ENCODE measurements at places on chromosomes 5 and 9.

- no peak for DNase-seq
Measured at GRCh38 chr9:133825555-133826218, 87.5 kb upstream of the SARDH start.

DNA sequence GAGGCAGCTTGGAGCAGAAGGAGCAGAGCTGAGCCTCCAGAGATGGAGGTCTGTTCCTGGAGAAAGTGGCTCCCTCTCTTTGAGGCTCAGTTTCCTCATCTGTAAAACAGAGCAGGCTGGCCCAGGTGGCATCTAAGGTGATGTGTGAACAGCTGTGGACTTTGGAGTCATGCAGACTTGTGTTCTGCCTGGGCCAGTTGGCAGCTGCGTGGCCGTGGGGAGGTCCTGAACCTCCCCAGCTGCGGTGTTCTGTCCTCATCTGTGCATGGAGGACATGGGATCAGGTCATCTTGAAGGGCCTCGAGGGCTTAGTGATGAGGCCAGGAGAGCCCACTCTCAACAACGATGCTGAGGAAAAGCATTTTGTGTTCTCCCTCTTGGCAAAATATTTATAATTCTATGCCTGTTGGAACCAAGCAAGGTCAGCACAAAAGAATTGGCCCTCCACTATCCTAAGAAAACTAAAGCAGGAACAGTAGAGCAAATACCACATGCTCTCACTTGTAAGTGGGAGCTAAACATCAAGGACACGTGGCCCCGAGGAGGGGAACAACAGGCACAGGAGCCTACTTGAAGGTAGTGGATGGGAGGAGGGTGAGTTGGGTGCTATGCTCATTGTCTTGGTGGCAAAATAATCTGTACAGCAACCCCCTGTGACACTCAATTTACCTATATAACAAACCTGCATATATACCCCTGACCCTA, 63.2 kb upstream of the COL15A1 start:
- DNase-seq = no peak

DNA sequence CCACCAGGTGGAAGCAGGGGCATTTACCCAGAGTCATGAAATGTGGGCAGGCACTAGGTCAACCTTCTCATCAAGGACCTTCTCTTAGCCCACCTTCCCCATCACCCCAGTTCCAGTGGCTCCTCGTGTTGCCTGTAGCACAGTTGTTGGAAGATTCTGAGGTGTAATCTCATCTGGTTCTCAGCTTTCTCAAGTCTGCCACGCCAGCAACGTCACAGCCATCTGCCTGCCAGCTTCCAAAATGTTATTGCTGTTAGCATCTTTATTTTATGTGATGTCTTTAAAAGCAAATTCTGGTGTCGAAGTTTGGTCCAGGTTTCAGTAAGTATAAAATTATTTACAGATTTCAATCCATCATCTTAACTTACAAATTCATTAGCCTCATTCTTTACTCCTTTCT, 10.7 kb downstream of the C9orf153 start:
- DNase-seq = no peak

DNA sequence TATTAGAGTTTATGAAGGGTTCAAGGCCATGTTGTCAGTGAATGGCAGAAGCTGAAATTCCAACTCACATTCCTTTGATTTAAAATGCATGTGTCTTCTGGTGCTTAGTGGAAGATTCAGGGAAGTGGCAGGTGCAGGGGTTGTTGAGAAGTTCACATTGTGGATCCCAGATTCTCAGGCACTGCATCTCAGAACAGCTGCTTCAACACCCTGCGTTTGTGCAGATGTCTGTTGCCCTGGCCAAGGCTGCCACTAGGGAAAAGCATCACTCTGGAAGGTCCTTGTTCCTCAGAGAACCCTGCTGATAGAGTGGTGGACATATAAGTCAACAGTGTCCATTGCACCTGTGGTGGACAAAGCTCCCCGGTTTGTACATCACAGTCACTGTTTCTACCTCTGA, 162.7 kb downstream of the PAPPA start:
- no peak for DNase-seq

GRCh38 chr5:80054682-80055081, 19.5 kb downstream of the THBS4 start:
- DNase-seq = no peak

- DNase-seq = no peak
Measured at GRCh38 chr9:79395755-79396154, 176.0 kb upstream of the TLE4 start.

- no peak for DNase-seq
Measured at GRCh38 chr9:105245891-105246161, 1.4 kb downstream of the SLC44A1 start.

DNA sequence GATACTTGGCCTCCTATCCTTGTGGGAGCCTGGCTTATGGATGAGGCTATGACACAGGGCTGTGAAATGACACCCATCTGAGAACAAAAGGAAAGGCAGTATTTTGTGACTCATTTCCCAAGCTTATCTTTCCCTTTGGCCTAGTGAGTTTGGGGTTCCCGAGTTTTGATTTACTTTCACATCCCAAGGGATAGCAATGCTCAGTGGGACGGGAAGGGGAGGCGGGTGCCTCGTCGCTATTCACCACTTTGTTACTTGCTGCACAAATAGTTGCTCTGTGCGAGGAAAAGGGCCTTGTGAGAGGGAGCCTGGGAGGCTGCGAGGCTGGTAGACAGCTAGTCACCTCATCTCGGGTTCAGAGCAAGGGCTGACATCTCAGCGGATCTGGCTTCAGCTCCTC, 59.1 kb upstream of the ENTREP1 start:
- no peak for DNase-seq

DNA sequence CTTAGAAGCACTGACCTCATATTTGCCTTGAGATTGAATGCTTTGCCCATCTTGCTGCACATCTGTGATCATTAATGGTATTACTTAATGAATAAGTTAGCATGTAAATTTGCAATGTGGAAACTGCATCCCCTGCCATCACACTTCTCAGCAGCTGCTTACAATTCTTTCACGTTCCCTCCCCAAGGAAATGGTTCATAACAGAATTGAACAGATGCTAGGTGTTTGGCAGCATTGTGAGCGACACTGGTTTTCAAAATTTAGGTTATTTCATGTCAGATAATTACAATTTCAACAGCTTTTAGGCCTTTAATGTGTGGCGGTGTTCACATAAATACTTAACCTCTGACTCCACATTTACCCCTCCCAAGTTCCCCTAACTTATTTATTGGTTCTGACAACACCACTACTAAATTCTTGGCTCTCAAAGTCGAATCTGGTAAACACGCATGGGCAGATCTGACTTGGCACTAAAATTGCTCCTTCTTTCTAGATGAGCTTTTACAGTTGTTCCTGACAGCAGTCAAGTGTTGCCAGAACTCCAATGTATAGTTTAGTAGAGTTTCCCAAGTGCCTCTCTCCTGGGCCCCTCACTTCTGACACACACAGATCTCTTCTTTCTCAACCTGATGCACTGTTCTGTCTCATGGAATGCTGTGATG, 46.8 kb downstream of the SLC1A3 start:
- no peak for DNase-seq

GRCh38 chr9:18861609-18862544, 171.1 kb downstream of the SAXO1 start:
- DNase-seq = no peak

DNA sequence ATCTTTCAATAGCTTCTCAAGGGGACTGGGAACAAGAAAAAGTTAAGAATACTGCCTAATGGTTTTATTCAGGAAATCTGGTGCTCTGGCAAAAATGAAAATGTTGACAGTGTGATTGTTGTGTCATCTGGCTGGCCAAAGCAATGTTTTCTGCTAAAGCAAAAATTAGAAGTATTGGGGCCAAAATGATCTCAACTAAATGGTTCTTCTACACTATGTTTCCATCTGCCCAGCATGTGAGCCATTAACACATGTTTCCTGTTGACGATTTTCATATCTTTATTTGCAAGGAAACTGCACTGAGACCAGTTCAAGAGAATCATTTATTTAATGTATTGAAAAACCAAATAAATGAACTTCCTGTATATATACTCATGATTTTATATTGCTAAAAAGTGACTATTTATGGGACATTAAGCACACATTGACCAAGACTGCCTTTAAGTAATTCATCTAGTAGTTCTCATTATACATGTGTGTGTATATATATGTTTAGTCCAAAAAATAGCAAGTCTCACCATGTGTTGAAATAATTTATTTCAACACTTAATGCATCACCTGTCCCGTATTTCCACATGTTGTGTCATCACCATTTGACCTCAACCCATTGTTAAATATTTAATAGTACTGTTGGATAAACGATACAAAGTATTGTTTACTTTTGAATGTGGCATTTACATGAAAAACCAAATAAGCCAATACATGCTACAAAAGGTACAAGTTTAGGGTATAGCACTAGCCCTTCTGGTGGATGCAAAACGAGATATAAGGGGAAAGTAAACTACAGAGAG, 7.5 kb upstream of the FST start:
- no peak for DNase-seq

GRCh38 chr9:92094655-92095054, 20.6 kb downstream of the SPTLC1 start:
- peak; percentile 75 for DNase-seq

DNA sequence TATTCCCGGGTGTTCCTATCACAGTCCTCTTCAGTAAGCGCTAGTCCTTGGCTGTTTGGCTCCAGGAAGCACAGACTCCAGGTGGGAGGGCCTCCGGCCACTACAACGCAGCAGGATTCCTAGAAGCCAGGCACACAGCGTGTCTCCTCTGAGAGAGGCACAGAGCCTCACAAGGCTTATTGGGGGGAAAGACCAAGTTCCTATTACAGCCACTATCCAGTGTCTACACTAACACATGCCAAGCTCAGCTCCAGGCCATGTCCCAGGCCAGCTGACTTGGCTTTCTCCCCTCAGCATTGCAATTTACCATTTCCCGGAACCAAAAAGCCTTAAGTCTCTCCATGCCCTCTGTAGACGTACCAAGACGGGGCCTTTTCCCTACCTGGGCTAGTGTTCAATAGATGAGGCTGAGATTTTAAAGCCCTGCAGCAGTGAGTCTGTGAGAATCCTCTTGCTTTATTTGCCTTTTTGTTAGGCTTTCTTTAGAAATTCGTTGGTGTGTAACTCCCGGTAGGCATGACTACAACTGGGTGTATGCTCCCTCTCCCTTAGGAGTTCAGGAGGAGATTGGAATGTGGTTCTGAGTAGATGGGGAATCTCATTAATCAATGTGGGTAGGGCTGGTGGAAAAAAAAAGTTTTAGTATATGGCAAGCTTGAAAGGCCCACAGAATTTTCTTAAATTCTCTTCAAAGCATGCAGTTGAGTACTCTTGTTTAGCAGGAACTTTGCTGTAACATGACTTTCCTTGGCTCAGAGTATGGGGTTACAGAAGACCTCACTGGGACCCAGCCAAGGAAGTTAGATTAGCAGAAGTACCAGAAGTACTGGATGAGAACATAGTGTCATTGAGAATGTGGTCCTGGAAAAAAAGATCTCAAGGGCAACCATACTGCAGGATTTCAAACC, 84.3 kb upstream of the SLC1A3 start:
- DNase-seq = no peak

GRCh38 chr5:171989946-171990712, 16.3 kb downstream of the FBXW11 start:
- DNase-seq = peak; percentile 61

DNA sequence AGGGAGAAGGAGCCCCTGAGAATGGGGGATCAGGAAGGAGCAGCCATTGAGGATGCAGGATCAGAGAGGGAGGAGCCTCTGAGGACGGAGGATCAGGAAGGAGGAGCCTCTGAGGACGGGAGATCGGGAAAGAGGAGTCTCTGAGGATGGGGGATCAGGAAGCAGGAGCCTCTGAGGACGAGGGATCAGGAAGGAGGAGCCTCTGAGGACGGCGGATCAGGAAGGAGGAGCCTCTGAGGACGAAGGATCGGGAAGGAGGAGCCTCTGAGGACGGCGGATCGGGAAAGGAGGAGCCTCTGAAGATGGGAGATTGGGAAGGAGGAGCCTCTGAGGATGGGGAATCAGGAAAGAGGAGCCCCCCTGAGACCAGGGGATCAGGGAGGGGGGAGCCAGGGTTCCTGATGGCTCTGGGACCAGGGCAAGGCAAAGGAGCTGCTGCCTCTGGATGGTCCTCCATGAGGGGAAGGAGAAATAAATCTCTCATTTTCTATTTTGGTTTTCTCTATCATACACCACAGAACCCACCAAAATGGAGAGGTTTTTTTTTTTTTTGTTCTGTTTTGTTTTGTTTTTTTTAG, 22.6 kb upstream of the SARDH start:
- DNase-seq = no peak

DNA sequence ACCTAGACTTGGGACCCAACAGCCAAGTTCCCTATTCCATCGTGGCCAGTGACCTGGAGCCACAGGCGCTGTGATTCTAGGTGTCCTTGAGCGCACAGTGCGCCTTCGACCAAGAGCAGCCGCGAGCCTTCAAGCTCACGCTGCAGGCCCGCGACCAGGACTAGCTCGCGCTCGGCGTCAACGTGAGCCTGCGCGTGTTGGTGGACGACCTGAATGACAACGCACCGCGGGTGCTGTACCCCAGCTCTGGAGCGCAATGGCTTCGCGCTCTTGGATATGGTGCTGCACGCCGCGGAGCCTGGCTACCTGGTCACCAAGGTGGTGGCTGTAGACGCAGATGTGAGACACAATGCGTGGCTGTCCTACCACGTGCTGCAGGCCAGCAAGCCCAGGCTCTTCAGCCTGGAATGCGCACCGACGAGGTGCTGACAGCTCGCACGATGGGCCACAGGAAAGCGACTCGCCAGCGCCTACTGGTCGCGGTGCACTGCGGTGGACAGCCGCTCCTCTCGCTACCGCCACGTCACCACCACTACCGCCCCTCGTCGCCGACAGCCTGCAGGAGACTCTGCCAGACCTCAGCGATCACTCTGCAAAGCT, 11.4 kb downstream of the PCDHGA12 start:
- no peak for DNase-seq

GRCh38 chr9:128115187-128116103, 12.1 kb downstream of the PTGES2 start:
- DNase-seq = no peak

GRCh38 chr9:87810679-87811178, 71.9 kb upstream of the SPATA31E1 start:
- no peak for DNase-seq

DNA sequence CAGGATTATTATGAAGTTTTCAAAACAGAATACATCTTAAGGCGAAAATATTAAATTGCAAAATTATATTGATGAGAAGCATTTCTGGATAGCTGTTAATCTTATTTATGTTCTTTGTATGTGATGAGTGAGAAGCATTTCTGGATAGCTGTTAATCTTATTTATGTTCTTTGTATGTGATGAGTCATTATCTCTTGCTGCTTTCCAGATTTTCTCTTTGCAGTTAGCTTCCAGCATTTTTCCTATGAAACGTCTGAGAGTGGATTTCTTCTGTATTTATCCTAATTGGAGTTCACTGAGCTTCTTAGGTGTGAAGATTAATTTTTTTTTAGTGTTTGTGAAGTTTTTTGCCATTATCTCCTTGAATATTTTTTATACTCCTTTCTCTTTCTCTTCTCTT, 8.2 kb downstream of the TMEM232 start:
- no peak for DNase-seq

Data from trophoblast cell (in vitro differentiated cells and primary cell).